ENCODE measurements at places on chromosomes 2 and 18.

GRCh38 chr2:31729065-31729439, 148.3 kb upstream of the SRD5A2 start:
- no peak for DNase-seq

DNA sequence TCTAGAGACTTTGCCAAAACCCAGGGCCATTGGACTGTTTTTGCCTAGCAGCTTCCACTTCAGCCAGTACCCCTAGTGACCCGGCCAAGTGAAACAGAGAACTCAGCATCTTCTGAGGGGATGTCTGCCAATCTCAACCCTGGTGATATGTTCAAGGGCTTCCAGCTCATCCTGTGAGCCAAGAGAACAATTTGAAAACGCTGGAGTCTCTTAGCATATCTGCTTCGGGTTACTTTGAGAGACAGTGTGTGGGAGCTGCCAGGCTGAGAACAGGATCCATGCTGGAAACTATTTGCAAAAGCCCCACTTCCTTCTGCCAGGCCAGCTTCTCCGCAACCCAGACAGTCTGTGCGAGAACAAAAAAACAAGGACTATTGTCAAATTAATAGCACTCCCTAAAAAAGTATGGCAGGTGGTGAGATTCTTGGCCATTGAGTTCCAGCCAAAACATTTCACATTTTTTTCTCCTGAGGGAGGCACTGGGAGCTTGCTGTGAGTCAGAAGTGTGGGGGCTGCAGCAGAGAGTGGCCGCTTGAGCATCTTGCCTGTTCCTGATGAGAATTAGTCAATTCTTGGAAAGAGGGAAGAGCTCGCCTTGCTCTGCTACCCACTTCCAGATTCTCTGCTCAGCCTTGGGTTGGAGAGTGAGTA, 395.6 kb upstream of the TRIB2 start:
- DNase-seq, result peak; percentile 44

DNA sequence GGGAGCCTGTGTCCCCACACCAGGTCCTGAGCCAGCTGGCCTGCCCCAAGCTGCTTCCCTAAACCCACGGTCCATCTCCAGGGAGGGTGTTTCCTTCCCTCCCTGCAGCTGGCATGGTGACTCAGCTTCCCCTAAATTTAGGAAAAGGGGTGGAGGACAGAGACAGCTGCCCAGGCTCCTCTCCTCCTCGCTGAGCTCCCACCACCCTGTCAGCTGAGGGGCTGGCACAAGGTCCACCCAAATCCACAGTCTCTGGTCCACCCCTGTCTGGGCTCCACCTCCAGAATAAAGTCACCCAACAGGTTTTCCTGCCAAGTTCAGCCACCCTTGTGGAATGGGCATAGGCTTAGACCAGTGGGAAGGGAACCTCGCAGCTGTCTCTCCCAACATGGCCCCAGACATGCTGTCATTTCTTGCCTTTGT, 156.5 kb downstream of the TNS1 start:
- no peak for DNase-seq

DNA sequence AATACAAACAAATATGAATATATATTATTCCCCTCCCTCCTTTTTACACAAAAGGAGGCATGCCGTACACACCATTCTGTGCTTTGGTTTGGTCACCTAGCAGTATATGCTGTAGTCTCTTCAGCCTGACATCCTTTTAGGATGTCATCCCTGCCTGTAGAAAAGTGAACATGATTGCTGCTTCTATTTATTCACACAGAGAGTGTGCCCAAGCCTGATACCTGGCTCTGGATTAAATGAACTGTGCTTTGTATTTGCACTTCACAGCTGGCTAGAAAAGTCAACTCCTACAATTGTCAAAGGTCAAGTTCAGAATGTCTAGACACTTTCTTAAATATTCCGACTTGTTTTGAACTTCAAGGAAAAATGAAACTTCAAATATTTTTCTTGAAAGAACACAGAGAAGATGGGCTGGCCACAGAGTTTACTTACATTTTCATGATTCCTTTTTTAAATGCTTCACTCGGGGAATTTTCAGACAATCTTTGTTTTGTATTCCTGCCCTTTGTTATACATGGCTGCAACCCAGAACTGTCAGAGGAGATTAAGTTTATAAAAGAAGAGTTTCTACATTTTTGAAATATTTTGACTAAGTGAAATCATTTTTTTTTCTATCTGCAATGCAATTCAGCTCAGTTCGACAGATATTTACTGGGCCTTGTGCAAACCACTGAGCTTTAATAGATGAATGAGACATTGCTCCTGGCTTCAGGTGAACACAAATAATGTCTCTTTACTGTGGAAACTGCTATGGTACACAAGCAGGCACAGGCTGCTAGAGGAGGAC, 33.5 kb downstream of the DAPL1 start:
- no peak for DNase-seq

GRCh38 chr2:9030190-9030589, 26.7 kb upstream of the MBOAT2 start:
- DNase-seq, result no peak

- DNase-seq, result no peak
These were observed 10.6 kb downstream of the SCG2 start for GRCh38 chr2:223591596-223591995.

DNA sequence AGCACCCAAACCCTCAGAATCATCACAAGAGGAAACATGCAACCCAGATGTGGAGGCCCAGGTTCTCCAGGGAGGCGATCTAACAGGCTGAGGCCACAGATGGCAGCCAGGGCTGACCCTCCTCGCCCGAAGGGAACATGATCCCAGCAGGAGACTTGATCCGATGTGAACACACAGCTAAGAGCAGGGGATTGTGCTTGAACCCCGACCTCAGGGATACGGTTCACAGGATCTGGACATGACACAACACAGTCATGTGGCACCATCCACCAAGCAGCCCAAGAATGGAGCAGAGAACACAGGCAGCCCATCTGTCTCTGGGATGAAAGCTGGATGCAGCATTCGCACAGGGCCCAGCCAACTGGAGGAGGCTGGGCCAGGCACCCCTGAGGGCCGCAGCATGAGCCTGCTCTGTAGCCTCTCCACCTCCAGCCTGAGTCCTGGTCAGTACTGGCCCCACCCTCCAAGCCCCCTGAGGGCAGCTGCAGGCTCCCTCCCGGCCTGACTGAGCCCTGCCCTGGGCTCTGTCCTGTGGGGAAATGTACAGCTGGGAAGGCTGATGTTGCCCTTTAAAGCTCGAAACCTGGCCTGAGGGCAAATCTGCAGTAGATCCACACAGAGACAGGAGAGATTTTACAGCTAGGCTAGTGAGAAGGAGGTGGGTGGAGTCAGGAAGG, 39.0 kb downstream of the AQP12A start:
- DNase-seq, result no peak

- DNase-seq, result no peak
These were observed 435.1 kb upstream of the MEIS1 start for GRCh38 chr2:65999796-66000195.

DNA sequence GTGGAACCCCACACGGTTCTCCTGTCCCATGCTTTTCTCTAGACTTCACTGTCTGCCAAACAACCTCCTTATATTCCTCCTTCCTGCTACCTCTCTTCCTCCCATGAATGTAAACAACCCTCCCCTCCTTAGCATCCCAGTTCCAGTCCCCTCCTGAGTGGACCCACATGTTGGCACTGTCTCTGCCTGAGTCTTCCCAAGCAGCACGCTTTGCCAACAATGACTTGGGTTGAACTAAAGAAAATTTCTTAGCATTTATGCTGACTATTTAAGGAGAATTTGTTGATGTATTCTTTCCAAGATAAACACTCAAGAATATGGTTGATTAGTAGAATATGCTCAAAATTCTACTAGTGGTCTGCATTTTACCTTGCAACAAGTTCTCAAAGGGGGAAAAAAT, 338.0 kb downstream of the TNS1 start:
- no peak for DNase-seq

DNA sequence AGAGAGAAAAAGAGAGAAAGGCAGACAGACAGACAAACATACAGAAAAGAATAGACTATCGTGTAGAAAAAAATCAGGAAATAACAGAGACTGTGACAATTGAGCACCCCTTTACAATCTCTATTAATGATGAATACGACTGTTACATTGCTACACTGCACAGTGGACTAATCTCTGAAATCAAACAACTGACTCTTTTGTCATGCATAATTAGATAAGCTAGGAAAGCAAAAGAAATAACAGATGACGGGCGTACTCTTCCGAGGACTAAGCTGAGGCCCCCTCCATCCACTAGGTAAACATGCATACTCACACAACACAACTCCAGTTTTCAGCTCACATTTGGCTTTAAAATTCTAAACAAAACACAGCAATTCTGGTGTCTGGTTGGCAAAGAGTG, 267.0 kb downstream of the NOL4 start:
- DNase-seq, result no peak

Data from trophoblast cell (in vitro differentiated cells and primary cell).